Glomerular endothelial cell (primary cell): ENCODE measurements at places on chromosomes 4 and X. TPM values are rescaled to one million over a fixed set of nuclear protein-coding genes. Genes with fewer than 3 reads are reported as not detected.

The SMR3B gene
- total RNA-seq = not detected in 2 replicates

The COL4A5 gene
- total RNA-seq = 40.1 and 84.2 TPM in 2 replicates

The BCAP31 gene
- 206 and 215 TPM in 2 replicates for total RNA-seq

The TLR3 gene
- 2.9 and 7.4 TPM in 2 replicates for total RNA-seq

The ARMCX5 gene
- 8.1 and 11.8 TPM in 2 replicates for total RNA-seq

The TMPRSS11A gene
- not detected in 2 replicates for total RNA-seq

The TSPAN6 gene
- total RNA-seq = 32.5 and 34.1 TPM in 2 replicates

The HSD17B13 gene
- total RNA-seq = not detected in 2 replicates

The IDH3G gene
- 94.4 and 102 TPM in 2 replicates for total RNA-seq

The TREX2 gene
- total RNA-seq = 1.4 and 3.2 TPM in 2 replicates

The SYN1 gene
- 0.15 and 0.88 TPM in 2 replicates for total RNA-seq

The TET2 gene
- total RNA-seq = 10.8 and 15.5 TPM in 2 replicates

The ABCD1 gene
- total RNA-seq = 13.8 and 20.9 TPM in 2 replicates

The SH3RF1 gene
- total RNA-seq = 13.2 and 21.2 TPM in 2 replicates

The PDZD4 gene
- 0.10 and 0.12 TPM in 2 replicates for total RNA-seq

The NOCT gene
- total RNA-seq = 36.6 and 37.8 TPM in 2 replicates

The TMEM150C gene
- total RNA-seq = 5.8 and 10.7 TPM in 2 replicates

The TEX11 gene
- total RNA-seq = not detected in 2 replicates

The GAGE12J gene
- not detected in 2 replicates for total RNA-seq

The ADH1B gene
- not detected in 2 replicates for total RNA-seq

The CACNA1F gene
- under 0.01 TPM in 1 of 2 replicates, not detected in the other for total RNA-seq

The PCDH11X gene
- not detected in 2 replicates for total RNA-seq

The MAGEC3 gene
- not detected in 2 replicates for total RNA-seq

The GPRIN3 gene
- total RNA-seq = 5.5 and 22.9 TPM in 2 replicates

The ENPEP gene
- 0.99 and 3.0 TPM in 2 replicates for total RNA-seq

The PPEF1 gene
- 0.19 TPM in 1 of 2 replicates, not detected in the other for total RNA-seq

The GABRE gene
- total RNA-seq = 3.0 and 20.7 TPM in 2 replicates
